Right ventricle myocardium superior (tissue), 1 donor: ENCODE measurements at places on chromosomes 11 and 22. TPM values are rescaled to one million over a fixed set of nuclear protein-coding genes. Genes with fewer than 3 reads are reported as not detected.

DNA sequence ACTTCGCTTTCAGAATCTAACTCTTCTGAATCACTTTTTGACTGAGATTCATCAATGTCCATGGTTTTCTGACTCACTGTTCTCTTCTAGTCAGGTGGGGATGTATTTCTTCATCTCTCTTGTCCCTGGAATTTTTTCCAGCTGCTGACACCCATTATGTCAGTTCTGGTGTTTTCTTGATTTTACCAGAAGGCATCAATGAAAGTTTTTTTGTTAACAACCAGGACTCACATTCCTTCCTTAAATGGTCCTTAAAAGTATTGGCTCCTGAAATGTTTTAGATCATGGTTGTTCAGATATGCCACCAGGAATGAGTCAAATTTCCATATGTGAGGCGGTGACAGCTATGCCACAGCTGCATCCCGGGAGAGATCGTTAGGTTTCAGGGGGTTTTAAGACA lies 12.9 kb downstream of the MICAL2 start:
- DNase-seq = no peak

DNA sequence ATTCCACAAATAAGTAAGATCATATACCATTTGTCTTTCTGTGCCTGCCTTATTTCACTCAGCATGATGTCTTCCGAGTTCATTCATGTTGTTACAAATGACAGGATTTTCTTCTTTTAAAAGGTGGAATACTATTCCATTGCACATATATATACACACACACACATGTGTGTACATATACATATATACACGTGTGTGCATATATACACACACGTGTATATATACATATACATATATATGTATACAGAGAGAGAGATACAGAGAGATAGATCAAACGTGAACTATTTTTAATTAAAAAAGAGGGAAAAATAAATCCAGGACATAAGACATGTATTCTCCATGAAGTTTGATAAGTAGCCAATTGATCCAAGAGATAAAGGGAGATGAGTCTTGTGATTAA lies 108.1 kb downstream of the TRPC6 start:
- no peak for DNase-seq

DNA sequence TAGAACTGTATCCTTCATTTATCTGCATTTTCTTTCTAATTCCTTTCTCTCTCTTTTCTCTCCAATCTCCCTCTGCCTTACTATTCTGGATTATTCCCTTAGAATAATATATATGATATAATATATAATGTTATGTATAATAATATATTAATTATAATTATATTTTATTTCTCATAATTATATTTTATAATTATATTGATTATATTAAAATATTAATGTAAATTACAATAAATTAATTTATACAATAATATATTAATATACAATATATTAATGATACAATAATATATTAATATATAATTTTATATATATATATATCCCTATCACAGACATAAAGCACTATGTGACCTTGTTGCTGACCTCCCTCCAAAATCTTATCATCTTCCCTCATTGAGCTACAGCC lies 661.3 kb upstream of the CHORDC1 start:
- DNase-seq = no peak

- no peak for DNase-seq
These were observed 2.3 kb downstream of the CCDC86 start for GRCh38 chr11:60844045-60844869.

DNA sequence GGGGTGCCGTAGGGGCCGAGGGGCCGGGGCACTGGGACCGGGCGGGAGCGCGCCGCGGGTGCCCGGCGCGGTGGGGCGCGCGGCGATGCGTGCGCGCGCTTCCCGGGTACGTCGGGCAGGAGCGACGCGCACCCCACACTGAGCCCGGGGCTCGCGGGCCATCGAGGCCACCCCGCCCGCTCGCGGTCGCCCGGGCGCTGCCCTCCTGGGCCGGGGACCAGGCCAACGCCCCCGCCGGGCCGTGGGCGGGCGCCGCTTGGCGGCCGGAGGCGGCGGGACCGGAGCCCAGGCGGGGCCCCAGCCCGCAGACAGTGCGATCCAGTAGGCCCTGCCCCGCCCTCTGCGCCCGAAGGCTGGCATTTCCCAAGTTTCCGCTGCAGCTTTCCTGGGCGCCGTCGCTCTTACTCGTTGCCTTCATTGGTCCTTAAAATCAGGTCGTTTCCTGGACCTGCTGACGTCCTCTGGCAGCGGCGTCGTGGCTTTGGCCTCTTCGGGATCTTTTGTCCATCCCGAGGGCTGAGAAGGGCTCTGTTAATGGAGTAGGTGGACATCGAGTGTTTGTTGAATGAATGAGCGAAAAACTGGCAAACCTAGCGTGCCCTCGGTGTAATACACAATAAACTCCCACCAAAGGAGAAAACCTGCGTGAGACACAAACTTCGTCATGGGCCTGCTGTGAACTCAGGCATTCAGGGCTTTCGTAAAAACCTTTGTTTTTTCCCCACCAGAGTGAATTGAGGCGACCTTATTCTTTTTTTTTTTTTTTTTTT lies 638 bp downstream of the PARVA start:
- peak; percentile 82 for DNase-seq

MSANTD4 gene
- total RNA-seq = 18.3 TPM
